ENCODE measurements at places on chromosomes 5 and 9.

DNA sequence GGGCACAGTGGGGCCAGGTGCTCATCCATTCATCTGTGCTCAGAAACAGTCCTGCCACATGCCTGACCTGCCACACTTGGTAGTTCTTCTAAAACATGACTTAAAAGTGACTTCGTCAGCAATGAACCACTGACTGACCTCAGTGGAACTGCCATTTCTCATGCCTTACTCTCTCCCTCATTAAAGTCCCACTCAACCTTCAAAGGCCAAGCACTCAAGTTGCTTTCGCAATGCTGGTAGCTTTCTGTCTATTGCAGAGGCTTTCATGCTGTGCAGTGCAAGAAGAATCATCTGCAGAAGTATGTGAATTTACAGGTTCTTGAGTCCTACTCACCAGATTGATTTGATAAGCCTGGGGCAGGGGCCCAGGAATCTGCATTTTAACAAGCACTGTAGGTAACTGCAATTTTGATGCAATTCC, 23.9 kb downstream of the B4GALT1 start:
- DNase-seq, result no peak

- no peak for DNase-seq
These were observed 579 bp downstream of the BARHL1 start for GRCh38 chr9:132582786-132583583.

DNA sequence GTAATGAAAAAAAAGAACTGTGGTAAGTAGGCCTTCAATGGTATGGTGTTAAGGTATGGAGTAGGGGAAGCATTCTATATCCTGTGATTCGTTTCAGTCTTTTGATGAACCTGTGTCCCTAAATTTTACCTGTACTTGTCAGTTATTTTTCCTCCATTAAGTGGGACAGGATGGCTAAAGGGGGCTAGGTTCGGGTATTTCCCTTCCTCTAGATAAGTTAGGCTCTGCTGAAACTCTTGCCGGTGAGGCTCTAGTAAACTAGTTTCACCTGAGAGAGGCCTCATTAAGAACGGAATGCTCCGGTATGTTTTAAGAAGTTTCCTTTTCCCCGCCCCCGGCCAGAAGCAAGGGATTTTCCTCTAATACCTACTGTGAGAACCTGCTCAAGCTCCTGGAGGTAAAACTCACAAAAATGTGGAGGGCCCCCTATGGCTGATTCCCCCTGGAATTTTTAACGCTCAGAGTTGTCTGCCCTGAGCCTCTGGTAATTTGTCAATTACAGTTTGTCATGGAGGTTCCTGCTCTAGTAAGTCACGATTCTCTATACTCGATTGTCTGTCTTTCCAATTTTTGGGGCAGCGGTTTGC, 87.7 kb downstream of the MACIR start:
- DNase-seq, result no peak

DNA sequence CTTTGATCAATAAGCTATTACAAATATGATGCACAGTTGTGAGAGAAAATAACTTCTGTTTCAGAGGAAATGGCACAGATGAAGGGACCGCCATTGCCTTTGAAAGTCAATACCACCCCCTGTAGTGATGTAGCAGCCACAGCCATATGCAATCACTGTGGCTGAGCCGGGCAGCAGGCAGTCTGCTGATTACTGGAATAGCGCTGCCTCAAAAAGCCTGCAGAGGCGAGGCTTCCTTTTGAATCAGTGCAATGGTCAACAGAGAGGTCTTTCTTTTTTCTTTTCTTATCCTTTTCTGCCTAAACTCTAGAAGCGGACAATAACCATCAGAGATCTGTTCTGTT, 265.1 kb upstream of the TAS2R1 start:
- no peak for DNase-seq

DNA sequence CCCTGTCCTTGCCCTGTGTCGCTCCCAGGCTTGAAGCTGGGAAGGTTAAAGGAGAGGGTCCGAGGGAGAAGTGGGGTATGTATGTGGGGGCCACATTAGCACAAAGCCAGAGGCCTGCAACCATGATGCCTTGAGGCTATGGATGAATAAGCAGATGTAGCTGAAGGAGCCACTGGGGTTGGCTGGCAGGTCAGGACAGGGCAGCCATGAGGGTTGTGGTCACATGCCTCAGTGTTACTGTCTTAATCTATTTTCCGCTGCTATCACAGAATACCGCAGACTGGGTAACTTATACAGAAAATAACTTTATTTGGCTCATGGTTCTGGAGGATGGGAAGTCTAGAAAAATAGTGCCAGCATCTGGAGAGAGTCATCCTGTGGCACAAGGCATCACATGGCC, 9.2 kb upstream of the GRHPR start:
- DNase-seq, result no peak

- no peak for DNase-seq
These were observed 11.5 kb upstream of the PANK3 start for GRCh38 chr5:168590666-168591065.

- peak; percentile 51 for DNase-seq
These were observed 13.9 kb upstream of the BASP1 start for GRCh38 chr5:17203329-17204132.

DNA sequence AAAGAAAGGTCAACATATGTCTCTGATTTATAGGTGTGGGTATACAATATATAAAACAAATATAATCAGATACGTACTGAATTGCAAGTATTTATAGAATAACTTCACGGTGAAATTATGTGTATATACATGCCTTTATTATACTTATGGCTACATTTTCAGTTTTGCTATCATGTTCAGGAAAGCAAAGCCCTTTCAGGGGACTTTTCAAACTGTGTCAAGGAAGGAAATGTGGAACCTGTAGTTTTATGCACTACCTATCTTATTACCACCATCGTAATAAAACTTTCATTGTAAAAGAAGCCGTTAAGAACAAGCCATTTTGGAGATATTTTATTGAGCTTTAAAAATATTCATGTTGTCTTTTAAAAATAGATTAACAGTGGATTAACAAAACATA, 257.2 kb downstream of the PJA2 start:
- DNase-seq, result no peak

GRCh38 chr9:100515578-100516494, 42.9 kb downstream of the TMEFF1 start:
- no peak for DNase-seq

DNA sequence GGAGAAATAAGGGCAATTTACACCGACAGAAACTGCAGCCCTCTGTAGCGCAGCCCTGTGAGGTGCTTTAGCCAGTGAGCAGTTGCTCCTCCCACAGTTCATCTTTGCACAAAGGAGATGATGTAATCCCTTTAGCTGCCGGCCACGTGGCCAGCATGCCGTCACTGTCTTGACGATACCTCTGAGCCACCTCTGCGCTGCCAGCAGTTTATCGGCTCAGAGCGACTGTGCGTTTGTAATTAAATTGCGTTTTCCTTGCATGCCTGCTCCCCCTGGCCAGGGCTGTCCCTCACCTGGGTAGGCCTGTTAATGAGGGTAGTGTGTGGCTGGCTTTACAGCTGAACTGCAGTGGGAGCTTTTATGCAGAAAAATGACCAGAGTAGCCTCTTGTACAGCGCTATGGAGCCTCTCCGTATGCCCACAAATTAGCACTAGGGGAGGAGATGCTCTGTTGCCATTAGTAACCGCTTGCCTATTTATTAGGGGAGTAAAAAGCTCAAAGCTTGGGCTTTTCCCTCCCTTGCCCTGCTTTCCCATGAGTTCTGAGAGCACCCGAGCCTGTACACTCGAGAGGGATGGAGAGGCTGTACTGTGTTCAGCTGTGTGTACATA, 107.0 kb downstream of the TRIO start:
- DNase-seq, result peak; percentile 84

DNA sequence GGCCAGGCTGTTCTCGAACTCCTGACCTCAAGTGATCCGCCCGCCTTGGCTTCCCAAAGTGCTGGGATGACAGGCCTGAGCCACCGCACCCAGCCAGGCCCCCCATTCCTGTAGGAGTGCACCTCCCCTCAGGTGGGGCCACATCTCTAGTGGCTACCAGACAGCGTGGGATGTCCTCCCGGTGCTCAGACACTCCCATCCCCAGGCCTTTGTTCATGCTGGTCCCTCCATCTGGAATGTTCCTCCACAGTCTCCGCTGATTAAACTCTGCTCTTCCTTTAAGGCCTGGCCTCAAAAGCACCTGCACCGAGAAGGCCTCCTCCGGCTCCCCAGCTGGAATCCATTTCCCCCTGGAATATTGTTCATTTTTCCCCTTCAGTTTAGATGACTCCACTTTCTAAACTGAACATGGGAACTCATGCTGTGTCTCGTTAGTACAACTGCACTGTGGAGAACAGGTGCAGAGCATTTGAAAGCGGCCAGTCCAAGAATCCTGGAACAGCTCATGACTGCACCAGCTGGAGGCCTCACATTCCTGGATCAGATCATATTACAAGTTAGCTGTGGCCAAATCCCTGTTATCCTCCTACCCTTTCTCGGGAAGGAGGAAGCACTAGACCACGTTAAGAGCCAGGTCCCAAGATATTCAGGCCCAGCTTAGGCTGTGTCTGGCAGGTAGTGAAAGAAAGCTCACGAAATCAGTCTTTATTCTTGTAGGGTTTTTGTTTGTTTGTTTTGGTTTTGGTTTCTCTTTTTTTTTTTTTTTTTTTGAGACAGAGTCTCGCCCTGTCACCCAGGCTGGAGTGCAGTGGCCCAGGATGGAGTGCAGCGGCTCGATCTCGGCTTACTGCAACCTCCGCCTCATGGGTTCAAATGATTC, 10.8 kb upstream of the PRRC2B start:
- DNase-seq, result peak; percentile 77

- no peak for DNase-seq
These were observed 8.8 kb downstream of the MSX2 start for GRCh38 chr5:174733091-174733690.

GRCh38 chr5:6487081-6487480, 38.4 kb downstream of the UBE2QL1 start:
- DNase-seq, result no peak

DNA sequence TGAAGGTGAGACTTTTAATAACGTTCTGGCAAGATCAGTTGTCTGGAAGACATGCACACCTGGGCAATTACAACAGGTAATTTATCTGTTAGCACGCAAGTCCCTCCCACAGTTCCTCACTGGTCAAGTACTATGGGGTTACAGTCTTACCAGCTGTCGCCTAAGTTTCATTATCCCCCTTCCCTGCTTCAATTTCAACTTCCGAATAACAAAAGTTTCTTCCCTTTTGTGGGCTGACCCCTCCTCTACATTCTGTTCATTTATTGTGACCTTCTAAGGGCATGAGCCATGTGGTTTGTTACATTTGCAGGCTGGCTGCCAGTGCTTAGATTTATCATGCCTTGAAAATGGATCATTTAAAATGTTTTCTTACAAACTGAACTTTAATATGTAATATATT, 16.5 kb downstream of the GAPT start:
- DNase-seq, result no peak

GRCh38 chr9:15417626-15418025, 5.0 kb upstream of the SNAPC3 start:
- DNase-seq, result no peak

- no peak for DNase-seq
These were observed 6.1 kb downstream of the ZDHHC21 start for GRCh38 chr9:14687042-14687719.

DNA sequence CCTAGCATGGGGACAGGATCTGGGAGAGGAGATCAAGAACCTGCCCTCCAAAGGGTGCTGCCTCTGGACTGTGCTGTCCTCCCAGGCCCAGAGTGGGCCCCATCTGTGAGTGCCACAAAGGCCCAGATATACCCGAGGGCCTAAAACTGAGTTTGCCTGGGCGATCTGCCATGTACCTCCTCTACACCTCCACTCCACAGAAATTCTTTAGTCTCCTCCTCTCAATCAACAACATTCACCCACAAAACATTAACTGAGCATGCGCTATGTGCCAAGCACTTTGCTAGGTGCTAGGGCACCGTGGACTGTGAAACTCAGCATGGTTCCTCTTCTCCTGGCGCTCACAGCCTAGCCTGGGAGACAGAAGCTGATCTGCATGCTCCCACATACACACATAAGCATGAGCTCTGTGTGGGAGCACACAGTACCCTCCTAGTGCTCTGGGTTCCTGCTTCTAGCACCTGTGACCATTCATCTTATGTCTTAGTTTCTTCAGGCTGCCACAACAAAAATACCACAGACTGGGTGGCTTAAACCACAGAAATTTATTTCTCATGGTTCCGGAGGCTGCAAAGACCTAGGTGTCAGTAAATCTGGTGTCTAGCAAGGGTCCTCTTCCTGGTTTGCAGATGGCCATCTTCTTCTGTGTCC, 82.0 kb upstream of the FSTL4 start:
- no peak for DNase-seq

DNA sequence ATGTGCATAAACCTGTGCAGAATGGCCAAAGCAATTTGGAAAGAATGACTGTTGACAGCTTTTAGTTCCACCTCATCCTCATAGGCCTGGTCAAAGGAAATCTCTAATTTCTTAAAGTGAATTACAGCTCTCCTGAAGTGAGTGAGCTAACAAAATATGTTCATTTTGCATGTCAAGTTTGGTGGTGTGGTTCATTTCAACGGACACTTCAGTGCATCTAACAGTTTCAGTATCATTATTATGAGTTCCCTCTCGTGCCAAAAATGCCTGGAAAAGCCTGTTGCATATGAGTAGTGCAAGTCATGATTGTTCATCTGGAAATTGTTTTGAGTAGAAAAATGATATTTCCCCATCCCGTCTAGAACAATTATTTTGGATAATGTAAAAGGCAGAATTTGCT, 53.2 kb upstream of the HMHB1 start:
- DNase-seq, result no peak

DNA sequence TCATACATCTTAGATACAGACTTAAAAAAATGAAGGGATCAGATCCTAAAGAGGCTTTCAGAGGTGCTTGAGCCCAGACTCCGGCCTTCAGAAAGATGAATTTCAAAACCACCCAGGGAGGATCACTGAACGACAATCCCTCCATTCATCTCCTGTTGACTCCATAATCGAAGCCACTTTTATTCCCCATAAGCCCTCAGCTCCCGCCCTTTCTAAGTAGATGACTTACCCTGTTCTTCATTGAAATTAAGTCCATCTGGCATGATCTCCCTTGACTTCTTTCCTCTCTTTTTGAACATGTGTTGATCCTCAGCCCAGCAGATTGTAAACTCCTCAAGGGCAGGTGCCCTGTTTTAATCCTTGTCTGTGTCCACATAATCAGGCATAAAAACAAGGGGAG, 50.8 kb upstream of the ASTN2 start:
- DNase-seq, result no peak

DNA sequence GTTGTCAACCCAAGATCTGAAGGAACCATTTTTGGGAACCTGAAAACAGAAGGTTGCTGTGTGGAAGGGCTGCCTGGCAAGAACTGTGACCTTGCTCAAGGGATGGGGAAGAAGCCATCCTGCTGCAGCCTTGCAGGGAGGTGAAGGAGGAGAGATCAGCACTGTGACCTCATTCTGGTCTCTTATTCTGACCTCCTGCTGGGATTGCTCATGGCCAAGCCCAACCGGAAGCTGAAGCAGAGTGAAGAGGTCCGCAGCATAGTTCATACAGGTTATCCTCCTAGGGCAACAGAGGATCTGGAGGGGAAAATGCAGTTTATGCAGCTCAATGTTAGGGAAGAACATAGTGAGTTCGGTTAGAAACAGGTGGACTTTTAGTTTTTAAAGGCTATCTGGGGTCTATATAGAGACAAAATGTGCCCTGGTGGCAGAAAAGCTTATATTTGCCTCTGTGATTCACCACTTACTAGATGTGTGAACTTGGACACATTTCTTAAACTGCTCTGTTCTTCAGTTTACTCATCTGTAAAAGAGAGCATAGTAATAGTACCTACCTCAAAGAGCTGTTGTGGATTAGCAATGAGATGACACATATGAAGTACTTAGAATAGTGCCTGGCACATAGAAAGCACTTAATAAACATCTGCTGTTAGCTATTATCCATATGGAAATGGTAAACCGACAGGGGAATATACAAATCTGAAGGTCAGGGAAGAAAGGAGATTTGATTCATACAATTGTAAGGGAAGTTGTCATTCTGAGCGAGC, 57.9 kb upstream of the BNC2 start:
- no peak for DNase-seq

- no peak for DNase-seq
These were observed 144.1 kb downstream of the CCDC171 start for GRCh38 chr9:15696979-15697378.
